ENCODE measurements at places on chromosomes 1 and 21.
A peak's percentile ranks its signal among the peaks of the same experiment; 100 is the strongest.

- no peak for DNase-seq
Observed at GRCh38 chr1:30196872-30197638, 526.3 kb downstream of the MATN1 start.

DNA sequence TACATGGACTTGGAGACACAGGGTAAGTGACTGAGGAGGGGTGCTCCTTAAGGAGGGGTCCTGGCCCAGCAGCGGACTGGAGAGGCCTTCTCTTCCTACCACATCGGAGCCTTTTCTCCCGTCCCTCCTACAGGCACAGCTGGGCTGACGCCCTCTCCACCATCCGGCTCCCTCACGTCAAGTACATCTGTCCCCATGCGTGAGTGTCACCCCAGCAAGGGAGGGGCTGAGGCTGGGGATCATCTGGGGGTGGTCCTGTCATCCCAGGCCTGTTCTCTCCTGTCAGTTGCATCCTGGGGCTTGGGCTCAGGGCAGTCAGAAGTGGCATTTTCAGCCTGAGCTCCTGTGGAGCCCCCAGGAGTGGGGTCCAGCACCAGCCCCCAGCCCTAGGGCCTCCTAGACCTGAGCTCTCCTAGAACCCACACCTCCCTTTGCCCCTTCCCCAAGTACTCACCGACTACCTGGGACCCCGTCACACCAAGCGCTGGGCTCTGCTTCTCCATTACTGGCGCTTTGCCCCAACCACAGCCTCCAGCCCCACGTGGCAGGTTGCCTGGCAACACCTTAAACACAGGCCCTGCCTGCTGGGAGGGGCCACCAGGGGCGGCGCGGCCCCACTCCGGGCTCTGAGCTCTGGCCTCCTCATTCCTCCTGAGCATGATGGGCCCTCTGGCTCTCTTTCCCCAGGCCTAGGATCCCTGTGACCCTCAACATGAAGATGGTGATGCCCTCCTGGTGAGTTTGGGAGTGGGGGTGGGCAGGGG, 2.3 kb downstream of the LYPLA2 start:
- DNase-seq, result peak; percentile 56

DNA sequence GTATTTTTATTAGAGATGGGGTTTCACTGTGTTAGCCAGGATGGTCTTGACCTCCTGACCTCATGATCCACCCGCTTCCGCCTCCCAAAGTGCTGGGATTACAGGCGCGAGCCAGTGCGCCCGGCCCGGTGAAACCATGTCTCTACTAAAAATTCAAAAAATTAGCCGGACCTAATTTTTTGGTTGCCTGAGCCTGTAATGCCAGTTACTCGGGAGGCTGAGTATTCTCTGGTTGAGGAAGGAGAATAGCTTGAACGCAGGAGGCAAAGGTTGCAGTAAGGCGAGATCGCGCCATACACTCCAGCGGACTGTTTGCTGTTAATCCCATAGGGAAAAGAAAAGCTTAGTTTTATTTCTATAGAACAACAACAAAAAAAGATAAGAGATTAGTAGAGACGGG, 29.9 kb upstream of the HJV start:
- no peak for DNase-seq

DNA sequence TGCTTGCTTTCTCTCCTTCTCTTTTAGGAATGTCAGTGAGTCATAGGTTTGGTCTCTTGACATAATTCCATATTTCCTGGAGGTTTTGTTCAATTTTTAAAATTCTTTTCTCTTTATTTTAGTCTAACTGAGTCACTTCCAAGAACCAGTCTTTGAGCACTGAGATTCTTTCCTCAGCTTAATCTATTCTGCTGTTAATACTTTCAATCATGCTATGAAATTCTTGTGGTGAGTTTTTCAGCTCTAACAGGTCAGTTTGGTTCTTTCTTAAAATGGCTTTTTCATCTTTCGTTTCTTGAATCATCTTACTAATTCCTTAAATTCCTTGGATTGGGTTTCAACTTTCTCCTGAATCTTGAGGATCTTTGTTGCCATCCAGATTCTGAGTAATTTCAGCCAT, 321.0 kb downstream of the PTBP2 start:
- no peak for DNase-seq

DNA sequence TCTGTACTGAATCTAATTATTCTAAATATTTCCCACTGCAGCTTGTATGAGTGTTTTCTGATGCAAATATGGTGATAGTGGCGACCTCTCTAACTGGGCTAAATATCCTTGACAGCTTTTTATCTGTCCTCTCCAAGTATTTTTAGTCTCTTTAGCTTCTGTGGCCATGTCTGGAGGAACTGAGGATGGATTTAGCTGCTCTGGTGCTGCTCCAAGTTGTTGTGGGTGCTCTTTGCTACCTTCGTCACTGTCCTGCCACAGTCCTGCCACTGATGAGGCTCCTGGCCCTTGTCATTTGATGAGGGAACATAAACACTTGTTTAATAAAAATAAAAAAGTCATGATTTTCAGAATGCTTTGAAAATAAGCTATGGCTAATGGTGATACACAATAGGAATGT, 15.9 kb downstream of the CAMTA1 start:
- no peak for DNase-seq

- no peak for DNase-seq
Observed at GRCh38 chr1:67618285-67619018, 66.5 kb upstream of the GADD45A start.

- DNase-seq, result no peak
Observed at GRCh38 chr1:110164725-110165350, 14.5 kb downstream of the SLC6A17 start.

GRCh38 chr1:212606395-212607205, 2.0 kb upstream of the ATF3 start:
- peak; percentile 45 for DNase-seq

GRCh38 chr1:167099851-167100250, 6.0 kb downstream of the STYXL2 start:
- no peak for DNase-seq

DNA sequence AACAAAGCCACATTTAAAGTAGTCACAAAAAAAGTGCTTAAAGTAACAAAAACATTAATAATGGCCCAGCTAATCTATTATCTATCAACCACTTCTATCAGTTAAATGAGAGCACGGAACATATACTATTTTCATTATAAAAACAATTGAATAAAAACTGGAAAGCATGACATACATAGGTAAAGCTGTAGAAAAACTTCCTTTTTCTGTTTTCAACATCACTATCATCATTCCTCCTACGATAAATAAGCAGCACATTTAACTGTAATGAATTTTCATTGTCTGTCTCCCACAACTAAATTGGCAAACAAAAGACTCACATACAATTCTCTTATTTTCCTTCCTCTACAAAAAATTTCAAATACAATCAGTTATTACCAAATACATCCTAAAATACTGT, 96.4 kb upstream of the DPH5 start:
- no peak for DNase-seq

GRCh38 chr1:114088392-114089299, 65.0 kb downstream of the SYT6 start:
- DNase-seq, result no peak

DNA sequence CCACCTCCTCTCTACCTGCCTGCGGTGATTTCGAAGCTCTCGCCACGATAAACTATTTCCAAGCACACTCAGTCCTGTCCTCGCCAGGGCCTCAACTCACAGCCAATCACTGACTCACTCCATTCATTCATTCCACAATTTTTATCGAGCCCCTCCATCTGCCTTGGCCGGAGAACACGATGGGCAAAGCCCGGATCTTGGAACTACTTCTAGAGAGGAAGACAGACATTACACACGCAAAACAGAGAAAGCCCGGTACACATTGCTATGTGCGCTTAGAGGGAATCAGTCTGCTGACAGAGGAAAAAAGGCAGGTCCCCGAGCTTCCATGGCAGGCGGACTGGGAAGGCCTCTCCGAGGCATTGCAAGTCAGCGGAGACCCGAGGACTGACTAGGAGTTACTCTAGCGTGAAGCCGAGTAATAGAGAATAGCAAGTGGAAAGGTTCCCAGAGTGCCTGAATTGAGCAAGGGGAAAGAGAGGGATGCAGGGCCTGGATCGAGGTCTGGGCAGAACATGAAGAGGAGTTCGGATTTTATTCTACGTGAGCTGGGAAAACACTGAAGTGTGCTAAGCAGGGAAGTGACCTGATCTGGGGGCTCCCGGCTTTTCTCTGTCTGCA, 54.2 kb upstream of the DNAJC6 start:
- DNase-seq, result no peak

DNA sequence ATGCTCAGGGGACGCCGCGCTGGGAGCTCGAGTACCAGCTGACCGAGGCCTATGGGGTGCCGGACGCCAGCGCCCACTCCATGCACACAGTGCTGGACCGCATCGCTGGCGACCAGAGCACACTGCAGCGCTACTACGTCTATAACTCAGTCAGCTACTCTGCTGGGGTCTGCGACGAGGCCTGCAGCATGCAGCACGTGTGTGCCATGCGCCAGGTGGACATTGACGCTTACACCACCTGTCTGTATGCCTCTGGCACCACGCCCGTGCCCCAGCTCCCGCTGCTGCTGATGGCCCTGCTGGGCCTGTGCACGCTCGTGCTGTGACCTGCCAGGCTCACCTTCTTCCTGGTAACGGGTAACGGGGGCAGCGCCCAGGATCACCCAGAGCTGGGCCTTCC, 1.3 kb upstream of the XKR8 start:
- DNase-seq, result no peak

DNA sequence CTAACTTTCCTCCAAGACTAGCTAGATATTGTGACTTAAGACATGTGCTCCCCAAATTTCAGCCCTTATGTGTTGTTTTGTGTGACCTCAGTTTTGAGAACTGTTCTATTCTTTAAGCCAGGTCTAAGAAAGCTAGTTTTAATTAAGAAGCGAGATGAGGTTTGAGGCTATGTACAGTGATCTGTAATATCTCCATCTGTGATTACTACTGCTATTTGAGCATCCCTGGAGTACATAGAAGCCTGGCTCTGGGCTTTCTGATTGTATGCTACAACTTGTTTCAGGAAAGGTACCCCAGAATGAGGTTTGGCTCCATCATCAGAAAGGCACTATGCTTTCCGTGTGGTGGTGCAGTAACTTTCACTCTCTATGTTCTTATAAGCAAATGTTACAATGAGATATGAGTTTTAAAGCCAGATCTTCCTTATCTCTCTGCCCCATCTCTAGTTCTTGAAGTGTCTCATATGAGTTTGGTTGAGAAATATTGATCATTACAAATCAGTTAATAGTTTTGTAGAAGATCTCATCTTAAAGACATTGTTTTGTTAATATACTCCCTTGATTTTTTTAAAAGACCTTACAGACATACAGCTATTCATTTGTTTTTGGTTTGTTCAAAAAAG, 605 bp downstream of the RGS4 start:
- DNase-seq, result no peak

DNA sequence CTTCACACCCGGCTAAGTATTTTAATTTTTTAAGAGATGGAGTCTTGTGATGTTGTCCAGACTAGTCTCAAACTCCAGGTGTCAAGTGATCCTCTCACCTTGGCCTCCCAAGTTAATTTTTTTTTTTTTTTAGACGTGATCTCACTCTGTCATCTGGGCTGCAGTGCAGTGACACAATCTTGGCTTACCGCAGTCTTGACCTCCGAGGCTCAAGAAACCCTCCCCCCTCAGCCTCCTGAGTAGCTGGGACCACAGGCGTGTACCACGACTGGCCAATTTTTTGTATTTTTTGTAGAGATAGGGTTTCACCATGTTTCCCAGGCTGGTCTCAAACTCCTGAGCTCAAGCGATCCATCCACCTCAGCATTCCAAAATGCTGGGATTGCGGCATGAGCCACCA, 11.7 kb upstream of the IFNLR1 start:
- no peak for DNase-seq

- no peak for DNase-seq
Observed at GRCh38 chr21:35838350-35838749, 222.0 kb downstream of the SETD4 start.

GRCh38 chr1:55284856-55285255, 69.7 kb upstream of the USP24 start:
- peak; percentile 30 for DNase-seq

GRCh38 chr1:25009671-25010262, 79.7 kb upstream of the RUNX3 start:
- DNase-seq, result peak; percentile 73

- DNase-seq, result no peak
Observed at GRCh38 chr1:86515597-86515996, 31.3 kb upstream of the CLCA4 start.
